ENCODE measurements at places on chromosomes 2 and 18.

GRCh38 chr18:8450013-8450412 lies 159.2 kb upstream of the RAB12 start:
- DNase-seq, result no peak

- DNase-seq, result no peak
Observed at GRCh38 chr2:217636991-217637561, 365.7 kb downstream of the TNS1 start.

- DNase-seq, result no peak
Observed at GRCh38 chr2:38444247-38444646, 67.2 kb upstream of the ATL2 start.

- DNase-seq, result no peak
Observed at GRCh38 chr2:79630972-79631557, 118.2 kb downstream of the CTNNA2 start.

- DNase-seq, result no peak
Observed at GRCh38 chr2:181806039-181806392, 85.5 kb upstream of the ITPRID2 start.

- DNase-seq, result no peak
Observed at GRCh38 chr2:215850380-215850779, 163.0 kb downstream of the MREG start.

- no peak for DNase-seq
Observed at GRCh38 chr2:23793476-23793875, 133.4 kb downstream of the ATAD2B start.

GRCh38 chr2:174072069-174072468 lies 106.9 kb upstream of the SP3 start:
- DNase-seq, result no peak

DNA sequence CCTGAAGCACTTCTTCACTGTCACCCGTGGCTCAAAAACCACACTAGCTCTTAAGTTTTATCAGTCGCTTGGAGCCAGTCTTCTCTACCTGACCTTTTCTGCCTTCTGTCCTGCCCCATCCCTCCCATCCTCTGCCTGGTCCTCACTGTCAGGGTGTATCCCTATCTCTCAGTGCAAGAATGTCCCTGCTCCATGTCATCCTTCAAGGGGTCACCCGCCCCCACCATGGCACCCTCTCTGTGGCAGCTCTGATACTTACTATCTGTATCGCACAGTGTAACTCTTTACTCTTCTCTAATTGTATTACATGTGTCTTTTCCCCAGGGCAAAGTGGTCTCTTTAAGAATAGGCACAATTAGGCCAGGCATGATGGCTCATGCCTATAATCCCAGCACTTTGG lies 4.4 kb downstream of the VAMP5 start:
- DNase-seq, result no peak

DNA sequence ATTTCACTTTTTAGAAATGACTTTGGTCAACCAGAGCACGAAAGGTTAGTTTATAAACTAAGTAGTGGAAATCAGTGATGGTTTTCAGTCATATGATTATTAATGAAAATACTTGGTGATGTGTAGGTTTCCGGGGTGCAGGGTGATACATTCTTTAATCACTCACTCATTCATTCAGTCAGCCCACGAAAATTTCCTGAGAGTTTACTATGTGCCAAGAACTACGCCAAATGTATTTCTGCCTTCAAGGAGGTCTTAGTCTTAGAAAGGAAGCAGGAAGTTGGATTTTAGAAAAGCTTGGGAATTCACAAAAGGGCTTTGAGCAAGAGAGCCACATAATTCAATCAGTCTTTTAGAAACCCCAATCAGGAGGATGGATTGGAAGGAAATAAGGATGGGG lies 543.6 kb downstream of the PLCL1 start:
- peak; percentile 3 for DNase-seq

DNA sequence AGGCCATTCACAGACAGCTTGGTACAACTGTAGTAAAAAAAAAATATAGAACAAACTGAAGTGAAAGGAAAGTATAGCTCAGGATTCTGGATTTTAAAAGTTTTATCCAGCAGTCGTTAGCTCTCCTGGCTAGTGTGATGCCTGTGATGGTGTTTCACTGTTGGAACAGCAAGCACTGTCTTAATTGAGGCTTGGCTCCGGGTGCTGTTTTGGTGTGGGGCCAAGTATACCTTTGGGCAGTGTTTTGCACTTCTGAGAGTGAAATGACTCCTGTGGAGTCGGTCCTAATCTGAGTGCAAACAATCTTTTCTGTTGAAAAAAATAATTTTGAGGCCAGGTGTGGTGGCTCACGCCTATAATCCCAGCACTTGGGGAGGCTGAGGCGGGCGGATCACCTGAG lies 28.7 kb upstream of the RAB1A start:
- DNase-seq, result no peak

DNA sequence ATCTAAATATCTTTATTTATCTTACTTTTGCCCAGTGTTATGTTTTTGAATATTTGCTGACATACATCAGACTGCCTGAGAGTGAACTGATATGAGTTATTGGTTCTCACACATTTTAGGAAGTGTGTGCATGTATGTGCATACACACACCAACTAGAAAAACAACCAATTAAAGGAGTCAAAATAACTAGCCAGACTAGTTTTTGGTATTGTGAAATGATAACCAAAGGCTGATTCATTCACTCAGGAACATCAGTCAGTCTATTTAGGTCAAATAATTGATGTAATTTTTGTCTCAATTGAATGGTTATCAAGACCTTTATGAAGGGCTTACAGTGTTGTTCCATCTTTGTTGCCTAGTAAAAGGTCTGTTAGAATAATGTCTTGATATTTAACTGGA lies 369.3 kb upstream of the VRK2 start:
- no peak for DNase-seq

- peak; percentile 55 for DNase-seq
Observed at GRCh38 chr18:75393721-75394120, 33.8 kb downstream of the SMIM21 start.

DNA sequence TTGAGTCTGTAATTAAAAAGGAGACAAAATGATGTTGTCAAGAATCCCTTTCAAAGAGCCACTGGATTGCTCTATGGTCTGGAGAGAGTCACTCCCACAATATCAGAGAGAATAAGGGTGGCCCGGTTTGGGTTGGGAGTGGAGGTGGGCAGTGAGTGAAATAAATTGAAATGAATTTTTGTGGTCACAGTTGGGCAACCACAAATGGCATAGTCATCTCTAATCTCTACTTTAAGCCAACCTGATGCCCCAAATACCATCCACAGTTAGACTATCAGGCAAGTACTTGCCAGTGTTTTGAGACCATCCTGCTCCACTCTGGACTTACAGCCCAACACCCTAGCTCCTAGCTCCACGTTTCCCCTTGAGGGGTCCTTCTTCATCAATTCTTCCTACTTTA lies 559.7 kb downstream of the BCL11A start:
- DNase-seq, result no peak

GRCh38 chr2:61135510-61135909 lies 26.5 kb upstream of the C2orf74 start:
- DNase-seq, result peak; percentile 48

DNA sequence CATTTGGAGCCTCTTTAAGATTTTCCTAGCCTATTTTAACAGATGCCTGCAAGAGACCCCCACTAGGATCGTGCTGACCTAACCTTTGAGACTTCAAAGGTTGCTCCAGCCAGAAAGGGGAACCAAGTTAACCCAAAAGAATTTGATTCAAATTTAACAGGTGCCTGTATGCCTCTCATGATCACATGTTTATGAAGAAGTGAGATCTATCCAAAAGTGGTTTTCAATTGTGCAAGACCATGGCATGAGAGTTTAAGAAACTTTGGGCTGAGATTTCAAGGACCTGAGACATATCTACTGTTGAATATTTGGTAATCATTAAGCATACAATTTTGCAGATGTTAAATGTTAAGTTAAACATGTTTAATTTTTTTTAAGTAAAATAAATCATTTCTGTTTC lies 1.3 kb upstream of the RSAD2 start:
- no peak for DNase-seq

DNA sequence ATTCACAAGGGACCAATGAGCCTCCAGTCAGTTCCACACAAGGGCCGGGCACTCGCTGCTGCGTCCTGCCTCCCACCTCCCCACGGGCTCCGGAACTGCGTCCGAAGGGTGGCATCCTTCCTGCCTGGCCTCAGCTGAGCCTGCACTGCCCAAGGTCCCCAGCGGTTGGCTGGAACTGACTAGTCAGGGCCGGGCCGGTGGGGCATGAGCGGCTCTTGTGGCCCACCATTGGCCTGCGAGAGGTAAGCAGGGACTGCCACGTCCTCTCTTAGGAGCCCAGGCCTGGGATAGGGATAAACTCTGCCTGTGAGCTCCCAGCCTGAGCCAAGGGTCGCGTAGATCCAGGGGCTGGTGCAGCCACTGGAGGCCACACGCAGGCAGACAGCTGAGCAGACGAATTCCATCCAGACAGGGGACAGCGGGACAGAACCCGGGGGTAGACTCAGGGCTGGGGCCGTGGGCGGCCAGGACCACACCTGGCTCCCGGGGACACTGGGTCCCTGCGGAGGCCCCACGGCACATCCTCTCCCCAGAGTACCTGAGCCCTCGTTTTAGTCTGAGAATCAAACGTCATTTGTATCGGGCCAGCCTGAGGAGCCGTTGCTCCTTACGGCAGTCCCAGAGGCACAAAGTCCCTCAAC lies 148.4 kb downstream of the ZNF516 start:
- DNase-seq, result no peak

GRCh38 chr2:67851956-67852824 lies 210.6 kb downstream of the C1D start:
- no peak for DNase-seq

Measured in GM03348 (cell line).